ENCODE measurements at places on chromosomes 6 and 20.

- DNase-seq, result no peak
Measured at GRCh38 chr6:7391151-7391550, 1.5 kb downstream of the RIOK1 start.

GRCh38 chr6:169190144-169190584, 63.5 kb downstream of the THBS2 start:
- no peak for DNase-seq

- DNase-seq, result no peak
Measured at GRCh38 chr6:24387818-24388217, 14.9 kb upstream of the MRS2 start.

DNA sequence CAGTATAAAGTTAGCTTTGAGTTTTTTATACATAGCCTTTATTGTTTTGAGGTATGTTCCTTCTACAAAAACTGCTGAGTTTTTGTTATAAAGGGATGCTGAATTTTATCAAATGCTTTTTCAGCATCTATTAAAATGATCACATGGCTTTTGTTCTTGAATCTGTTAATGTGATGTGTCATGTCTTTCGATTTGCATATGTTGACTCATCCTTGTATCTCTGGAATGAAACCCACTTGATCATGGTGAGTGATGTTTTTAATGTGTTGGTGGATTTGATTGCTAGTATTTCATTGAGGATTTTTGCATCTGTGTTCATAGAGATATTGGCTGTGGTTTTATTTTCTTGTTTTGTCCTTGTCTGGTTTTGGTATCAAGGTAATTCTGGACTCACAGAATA, 24.7 kb upstream of the BLCAP start:
- DNase-seq, result no peak

- DNase-seq, result no peak
Measured at GRCh38 chr6:104928141-104928540, 28.8 kb upstream of the LIN28B start.

DNA sequence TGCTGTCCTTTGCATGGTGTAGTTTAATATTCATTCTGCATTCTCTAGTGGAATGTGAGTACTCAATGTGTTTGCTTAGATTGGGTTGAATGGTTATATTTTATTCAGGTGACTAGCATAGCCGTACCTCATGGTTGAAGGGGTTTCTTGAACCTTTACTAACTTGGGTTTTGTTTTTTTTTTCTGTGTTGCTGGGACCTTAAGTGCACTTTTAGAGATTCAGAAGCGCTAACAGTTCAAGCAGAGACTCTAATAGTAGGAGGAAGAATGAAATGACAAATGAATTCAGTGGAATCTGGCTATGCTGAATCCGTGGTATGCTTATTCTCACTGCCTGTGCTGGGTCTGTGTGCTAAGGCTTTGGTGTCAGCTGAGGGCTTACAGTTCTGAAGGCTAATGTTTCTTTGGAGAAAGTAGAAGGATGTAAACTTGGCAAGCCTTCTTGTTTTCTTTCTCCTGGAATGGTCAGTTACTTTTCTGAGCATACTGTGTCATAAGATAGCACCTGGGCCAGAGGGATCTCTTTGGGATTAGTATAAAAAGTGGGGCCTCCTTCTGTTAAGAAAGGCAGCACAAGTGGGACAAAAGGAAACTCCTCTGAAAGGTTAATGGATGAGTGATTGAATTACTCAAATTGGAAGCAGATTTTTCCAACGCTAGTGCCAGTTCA, 28.7 kb downstream of the RNF144B start:
- no peak for DNase-seq

DNA sequence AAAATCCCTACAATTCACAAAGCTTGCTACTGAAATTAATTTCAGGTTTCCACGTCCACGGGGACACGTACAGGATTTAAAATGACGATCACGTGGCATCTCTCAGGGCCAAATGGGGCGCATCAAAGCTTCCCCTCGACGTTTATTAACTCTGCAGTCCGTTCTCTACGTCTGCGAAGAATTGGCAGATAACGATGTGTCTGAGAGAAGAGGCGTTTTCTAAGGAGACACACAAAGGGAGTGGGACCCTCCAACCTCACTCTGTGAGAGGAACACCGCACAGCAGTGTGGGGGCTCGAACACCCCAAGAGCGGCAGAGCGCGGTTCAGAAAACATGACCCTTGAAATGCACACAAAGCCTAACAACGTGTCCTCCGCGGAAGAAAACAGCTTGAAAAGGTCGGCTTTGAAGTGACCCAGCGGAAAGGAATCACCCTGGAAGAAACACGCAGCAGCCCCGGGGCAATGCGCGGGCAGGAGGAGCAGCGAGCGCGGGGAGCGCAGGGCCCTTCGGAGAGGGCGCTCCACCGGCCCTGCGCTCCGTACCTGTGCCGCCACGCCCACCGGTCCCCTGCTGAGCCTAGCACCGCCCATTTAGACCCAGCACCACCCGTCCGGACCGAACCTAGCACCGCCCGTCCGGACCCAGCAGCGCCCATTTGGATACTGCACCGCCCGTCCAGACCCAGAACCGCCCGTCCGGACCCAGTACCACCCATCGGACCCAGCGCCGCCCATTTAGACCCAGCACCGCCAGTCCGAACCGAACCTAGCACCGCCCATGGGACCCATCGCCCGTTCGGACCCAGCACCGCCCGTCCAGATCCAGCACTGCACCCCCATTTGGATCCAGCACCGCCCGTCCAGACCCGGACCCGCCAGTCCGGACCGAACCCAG, 1.1 kb upstream of the AFDN start:
- DNase-seq, result no peak

- DNase-seq, result no peak
Measured at GRCh38 chr6:98627129-98627775, 207.1 kb upstream of the POU3F2 start.

DNA sequence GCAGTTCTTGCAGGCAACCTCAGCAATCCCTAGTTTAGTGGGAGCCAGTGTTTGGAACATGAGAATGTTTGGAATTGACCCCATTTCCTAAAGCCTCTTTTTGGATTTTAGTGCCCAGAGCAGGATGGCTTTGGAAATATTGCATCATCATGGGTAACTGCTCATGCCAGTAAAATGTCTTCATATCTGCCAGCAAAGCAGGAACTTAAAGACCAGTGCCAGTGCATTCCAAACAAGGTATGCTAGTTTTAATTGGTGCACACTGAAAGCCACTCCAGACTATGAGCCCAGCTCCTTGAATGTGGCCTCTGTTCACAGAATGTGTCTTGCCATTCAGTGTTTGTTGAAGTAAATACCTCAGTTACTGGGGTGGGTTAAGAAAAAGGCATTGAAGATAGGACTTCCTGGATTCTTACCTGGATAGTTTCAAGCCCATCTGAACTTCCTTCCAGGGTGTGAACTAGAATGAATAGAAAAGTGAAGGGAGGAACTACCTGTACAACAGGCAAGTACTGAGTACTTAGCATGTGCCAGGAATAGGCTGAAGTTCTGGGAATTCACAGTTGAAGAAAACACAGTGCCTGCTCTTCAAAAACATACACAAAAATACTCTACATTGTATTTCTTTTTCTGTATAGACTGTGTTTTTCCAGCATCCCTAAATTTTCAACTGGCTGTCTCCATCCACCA, 70.5 kb downstream of the COL19A1 start:
- no peak for DNase-seq

DNA sequence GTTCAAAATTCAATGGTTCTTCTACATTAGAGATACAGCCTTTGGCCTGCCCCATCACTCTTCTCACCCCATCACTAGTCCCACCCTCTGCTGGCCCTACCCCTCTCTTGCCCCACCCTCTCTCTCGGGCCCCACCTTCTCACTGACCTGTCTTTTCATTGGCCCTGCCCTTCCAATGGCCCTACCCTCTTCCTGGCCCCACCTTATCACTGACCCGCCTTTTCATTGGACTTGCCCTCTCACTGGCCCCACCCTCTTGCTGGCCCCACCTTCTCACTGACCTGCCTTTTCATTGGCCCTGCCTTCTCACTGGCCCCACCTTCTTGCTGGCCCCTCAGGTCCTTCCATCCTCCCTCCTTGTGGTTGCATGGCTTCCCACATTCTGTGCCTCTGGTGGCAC, 107.2 kb upstream of the PLEKHG1 start:
- no peak for DNase-seq

GRCh38 chr6:138970856-138971425, 17.1 kb downstream of the REPS1 start:
- DNase-seq, result peak; percentile 32

GRCh38 chr20:1841554-1842140, 53.6 kb upstream of the SIRPA start:
- DNase-seq, result no peak

GRCh38 chr6:44826025-44826676, 438.6 kb downstream of the CDC5L start:
- DNase-seq, result no peak

- no peak for DNase-seq
Measured at GRCh38 chr20:40056171-40056570, 632.9 kb downstream of the MAFB start.

GRCh38 chr6:167090171-167090570, 32.7 kb upstream of the CCR6 start:
- no peak for DNase-seq

- no peak for DNase-seq
Measured at GRCh38 chr6:129750360-129750759, 40.4 kb upstream of the ARHGAP18 start.

- DNase-seq, result no peak
Measured at GRCh38 chr6:45082091-45082490, 246.0 kb upstream of the RUNX2 start.

- DNase-seq, result no peak
Measured at GRCh38 chr20:40956542-40957264, 71.9 kb upstream of the TOP1 start.

- no peak for DNase-seq
Measured at GRCh38 chr6:52644253-52644652, 26.7 kb upstream of the TMEM14A start.

DNA sequence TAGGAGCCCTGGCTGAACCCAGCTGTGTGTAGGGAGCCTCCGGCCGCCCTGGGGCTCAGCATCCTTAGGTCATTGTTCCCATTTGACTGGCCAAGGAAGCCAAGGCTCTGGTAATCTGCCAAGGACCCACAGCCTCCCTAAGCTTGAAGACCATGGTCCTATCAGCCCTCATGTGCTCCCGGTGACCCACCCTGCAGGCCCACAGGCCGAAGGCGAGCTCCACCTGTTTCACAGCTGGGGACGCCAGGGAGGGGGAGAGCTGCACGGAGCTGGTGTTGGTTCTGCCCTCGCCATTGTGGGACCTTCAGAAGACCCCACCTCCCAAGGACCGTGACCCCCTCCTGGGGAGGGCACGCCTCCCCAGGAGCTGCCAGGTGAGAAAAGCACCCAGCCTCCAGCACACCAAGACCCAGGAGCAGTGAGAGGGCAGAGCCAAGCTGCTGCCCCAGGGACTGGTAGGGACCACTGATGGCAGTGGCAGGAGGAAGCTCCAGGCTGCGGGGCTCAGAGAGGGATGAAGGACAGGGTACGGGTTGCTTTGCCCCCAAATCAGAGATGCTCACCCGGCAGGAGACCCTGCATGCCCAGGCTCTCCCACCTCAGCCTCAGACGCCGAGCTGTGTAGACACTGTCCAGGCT, 30.7 kb upstream of the MRGBP start:
- DNase-seq, result no peak

- no peak for DNase-seq
Measured at GRCh38 chr6:157831424-157832249, 8.6 kb downstream of the SNX9 start.

DNA sequence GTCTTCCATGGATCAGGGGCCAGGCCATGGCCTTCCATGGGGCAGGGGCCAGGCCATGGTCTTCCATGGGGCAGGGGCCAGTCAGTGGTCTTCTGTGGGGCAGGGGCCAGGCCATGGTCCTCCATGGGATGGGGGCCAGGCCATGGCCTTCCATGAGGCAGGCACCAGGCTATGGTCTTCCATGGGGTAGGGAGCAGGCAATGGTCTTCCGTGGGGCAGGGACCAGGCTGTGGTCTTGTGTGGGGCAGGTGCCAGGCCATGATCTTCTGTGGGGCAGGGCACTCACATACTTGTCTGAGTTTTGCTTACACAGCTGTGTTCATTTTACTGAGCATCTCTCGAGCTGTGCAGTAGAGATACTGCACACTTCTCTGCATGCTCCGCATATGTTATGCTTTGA, 57.3 kb upstream of the THBS2 start:
- no peak for DNase-seq

DNA sequence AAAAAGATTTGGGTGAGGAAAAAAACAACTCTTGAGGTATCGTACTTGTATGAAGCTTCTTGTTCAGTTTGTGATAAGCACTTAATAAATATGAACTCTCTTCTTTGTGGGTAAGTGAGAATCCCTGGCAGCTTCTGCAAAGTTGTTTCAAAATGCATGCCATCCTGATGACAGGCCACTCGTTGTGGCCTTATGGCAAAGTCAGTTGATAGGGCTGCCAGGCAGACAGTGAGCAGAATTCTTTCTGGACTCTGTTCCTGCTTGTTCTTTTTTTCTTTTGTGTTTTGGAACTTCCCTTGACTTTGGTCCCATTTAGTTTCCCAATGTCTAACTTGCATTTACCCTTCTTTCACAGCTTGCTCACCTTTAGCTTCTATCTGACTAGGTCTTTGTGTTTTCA, 983.5 kb upstream of the FLRT3 start:
- DNase-seq, result no peak

DNA sequence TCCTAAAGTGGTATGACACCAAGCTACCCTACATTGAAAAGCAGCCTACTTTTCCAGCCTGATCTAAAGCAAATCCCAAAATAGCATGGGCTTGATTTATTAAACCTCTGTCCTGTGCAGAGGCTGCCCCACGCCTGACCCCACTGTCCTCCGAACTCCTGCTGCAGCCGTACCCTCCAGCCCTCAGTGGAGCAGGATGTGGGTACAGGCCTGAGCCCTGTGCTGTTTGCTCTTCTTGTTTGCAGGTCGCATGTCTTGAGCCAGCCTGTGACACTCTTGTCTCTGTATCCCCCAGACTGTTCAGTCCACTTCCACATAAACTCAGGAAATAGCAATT, 61.2 kb downstream of the RPP40 start:
- DNase-seq, result no peak

- DNase-seq, result no peak
Measured at GRCh38 chr6:46323966-46324622, 153.3 kb upstream of the ENPP5 start.

GRCh38 chr20:57106030-57106682, 160.3 kb downstream of the BMP7 start:
- DNase-seq, result no peak

DNA sequence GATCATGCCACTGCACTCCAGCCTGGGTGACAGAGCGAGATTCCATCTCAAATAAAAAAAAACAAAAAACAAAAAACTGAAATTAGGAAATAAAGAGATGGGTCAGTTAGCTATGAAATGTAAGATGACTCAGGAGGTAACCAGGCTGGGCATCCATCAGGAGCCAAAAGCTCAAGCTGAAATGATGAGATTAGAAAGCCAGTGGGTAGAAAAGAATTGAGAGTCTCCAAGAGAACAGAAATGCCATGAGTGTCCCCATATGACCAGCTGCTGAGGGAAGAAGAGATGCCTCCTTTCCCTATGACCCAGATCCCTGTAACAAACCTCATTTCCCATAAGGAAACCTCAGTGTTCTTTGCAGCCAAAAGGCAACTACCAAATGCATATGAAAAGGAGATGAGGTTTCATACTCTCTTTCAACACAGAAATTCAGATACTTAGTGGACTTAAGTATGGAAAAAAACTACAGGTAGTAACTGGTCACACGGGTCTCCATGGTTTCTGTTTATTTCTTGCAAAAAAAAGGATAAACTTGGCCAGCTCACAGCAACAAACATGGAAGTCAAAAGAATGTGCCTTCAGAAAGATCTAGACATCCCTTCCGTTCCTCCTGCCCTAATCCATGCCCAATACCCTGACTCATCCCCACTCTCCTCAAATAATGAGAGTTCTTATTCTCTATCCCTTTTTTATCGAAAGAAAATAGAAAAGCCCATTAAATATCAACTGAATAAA, 8.1 kb downstream of the ARHGAP18 start:
- no peak for DNase-seq

GRCh38 chr6:33799454-33800113, 4.2 kb downstream of the MLN start:
- DNase-seq, result no peak

All from stimulated activated naive CD8-positive, alpha-beta T cell treated with anti-CD3 and anti-CD28 coated beads, Interleukin-15, amount 100 ng/mL, for 72 hours (primary cell).